ENCODE measurements at places on chromosomes 6 and 20.

- DNase-seq = no peak
Measured at GRCh38 chr6:82711105-82711827, 347.6 kb downstream of the TPBG start.

- DNase-seq = no peak
Measured at GRCh38 chr6:111754423-111754822, 118.8 kb downstream of the FYN start.

DNA sequence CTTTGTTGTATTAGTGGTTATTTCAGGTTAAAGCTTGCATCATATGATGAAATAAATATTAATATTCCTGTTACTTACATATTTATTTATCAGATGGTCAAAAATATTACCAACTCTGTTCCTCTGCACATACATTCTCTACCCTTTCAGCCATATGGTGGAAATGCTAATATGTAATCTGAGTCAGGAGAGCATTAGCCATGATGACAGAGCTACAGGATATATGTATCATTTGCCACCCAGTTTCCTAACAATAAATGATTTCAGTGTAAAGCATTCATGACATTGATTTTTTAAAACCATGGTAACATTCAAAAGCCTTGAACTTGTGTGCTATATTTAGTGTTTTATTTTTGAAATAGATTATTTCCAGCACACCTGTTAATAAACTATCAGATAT is 16.6 kb downstream of the POPDC3 start:
- DNase-seq = no peak

DNA sequence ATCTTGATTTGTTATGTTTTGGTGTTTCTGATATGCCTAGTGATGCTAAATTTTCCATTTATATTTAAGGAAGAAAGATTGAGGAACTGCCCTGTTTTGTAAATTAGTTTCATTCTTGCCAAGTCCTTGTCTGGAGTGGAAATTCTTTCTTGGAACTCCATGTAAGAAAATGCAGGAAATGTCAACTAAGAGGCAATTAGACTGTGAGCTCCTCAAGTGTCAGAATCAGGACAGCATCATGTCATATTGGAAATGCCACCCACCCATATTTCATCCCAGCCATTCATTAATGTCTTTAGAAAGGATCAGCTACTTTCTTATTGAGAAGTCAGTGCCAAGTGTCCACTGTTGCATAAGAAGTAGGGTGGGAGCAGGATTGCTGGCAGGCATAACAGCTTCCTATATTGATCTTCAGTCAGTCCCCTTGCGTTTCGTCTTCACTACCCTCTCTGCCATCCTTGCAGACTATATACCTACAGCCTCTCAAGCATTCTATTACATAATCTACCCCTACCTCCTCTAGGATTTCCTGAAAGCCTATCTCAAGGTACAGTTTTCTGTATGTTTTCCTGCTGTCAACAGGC is 42.4 kb downstream of the HAO1 start:
- DNase-seq = no peak

DNA sequence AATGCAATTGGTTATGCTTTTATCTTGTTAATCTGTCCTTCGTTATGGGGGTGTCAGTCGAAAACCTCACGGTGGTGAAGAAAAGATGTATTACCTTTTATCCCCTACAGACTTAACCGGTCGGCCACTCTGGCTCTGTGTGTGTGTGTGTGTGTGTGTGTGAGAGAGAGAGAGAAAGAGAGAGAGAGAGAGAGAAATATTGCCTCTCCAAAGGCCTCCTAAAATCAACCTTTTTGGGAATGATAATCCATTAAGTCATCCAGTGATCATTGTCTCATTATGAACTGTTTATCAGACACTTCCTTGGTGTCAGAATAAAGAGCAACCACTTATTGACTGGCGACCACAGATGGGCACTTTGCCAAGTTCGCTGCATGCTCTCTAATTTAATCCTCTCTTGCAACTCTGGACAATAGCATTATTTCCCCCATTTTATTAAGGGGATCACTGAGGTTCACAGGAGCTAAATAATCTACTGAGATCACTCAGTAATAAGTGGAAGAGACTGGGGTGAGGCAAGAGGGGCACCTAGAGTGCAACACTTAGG is 30.7 kb downstream of the SLC35D3 start:
- DNase-seq = no peak
